Thoracic aorta (tissue), 2 donors: ENCODE measurements at places on chromosomes 2 and 18.

DNA sequence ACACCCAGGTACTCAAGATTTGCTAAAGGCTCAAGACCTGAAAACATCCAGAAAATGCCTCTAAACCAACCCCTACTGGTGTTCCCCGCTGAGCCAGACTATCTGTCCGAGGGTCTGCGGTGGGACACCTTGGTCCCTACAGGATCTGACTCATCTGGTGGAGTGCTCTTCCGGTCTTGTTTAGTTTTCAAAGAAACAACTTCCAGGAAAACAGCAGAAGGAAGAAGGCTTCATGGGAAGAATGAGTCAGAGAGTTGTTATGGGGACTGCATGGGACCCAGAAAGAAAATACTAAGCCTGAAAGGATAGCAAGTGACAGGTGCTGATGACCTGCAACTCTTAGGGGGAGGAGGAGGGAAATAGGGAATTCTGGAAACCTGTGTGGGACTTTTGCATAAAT is 41.3 kb downstream of the ZFP36L2 start:
- DNase-seq: no peak

DNA sequence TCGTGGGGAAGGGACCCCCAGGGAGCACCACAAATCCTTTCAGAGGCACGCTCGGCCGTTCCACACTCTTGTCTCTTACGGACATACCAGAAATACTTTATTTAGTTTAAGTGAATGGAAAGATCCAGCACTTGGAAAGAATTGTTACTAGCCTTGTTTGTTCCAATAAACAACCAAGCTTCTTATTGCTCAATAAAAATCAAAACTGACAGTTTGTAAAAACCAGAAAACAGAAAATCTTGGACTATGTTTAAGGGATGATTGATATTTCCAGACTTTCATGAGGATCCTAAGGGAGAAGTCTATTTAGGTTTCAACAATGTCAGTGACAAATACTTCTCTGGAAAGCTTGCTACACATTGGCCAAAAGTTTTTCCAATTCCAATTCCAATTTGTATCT is 31.6 kb upstream of the CCBE1 start:
- no peak for DNase-seq

DNA sequence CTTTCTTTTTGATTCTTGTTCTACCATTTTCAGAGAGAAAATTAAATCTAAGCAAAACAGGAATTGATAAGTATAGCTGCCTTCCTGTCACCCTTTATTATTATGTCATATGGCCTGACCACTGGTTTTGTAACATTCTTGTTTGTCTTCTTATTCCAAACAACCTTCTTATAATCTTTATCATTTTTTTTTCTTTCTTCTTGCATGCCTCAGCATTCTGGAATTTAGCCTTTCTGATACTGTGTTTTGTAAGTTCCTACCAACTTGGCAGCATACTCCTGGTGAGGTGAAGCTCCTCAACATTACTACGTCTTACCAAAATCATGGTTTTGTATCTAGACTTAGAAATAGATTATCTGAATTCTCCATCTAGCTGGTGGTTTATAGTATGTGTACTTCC is 199.2 kb downstream of the CAMKMT start:
- no peak for DNase-seq

DNA sequence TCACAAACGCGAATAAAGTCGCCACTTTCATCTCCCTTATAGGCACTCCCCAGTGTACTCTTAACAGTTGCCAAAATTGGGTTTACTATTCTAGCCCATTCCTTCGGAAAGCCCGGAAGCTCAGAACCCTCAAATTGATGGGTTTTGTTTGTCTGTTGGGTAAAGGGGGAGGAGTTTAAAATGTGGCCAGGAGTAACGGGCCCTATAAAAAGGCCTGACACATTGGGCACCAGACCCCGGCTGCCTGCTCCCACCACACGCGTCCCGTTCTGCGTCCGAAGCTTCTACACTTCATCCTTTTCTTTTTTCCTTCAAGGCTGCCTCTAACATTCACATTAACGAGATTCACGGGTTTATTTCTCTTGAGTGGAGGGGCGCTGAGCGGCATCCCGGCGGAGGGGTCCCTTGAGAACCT is 837 bp downstream of the NHEJ1 start:
- DNase-seq: no peak

DNA sequence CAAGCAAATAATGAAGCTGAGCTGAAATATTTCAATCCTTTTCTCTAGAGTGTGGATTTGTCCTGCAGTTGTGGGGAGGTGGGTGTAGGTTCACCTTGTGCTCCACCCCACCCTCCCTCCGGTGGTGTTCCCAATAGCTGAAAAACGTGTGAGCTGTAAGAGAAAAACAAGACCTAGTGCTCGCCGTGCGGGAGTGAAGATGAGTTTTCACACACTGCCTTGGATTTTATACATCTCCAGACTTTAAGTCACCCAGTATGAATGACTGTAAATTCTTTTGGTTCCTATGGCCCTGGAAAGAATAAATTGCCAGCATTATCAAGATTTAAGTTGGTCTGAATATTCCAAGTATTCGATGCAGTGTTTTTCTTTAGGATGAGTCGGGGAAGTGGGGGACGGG is 1.9 kb upstream of the SOX11 start:
- DNase-seq: no peak

GRCh38 chr2:212919238-212919637 is 232.2 kb downstream of the IKZF2 start:
- DNase-seq: no peak

DNA sequence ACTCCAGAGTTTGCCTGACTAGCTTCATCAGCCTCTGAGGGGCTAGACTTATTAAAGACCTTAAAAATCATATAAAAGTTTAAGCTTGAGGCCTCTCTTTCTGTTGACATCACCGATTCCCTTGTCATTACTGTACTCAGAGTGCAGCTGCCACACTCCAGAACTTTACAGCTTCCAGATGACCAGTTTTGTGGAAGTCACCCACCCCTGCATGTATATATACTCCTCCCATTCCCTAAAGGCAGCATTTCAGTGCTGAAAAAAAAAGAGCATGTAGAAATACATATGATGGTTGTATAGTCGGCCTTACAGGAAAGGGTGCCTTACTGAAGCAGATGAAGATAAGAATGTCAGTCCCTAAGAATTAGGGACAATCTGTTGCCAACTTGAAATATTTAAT is 117.3 kb downstream of the FEZ2 start:
- no peak for DNase-seq

GRCh38 chr2:33210626-33211025 is 263.9 kb downstream of the LTBP1 start:
- DNase-seq: peak; percentile 80

GRCh38 chr2:176405477-176405876 is 136.2 kb downstream of the MTX2 start:
- no peak for DNase-seq

- no peak for DNase-seq
Measured at GRCh38 chr2:37869771-37870170, 55.3 kb upstream of the RMDN2 start.

GRCh38 chr2:111946294-111947114 is 48.1 kb downstream of the MERTK start:
- peak; percentile 29 for DNase-seq

GRCh38 chr18:37577051-37577611 is 11.5 kb upstream of the CELF4 start:
- DNase-seq: no peak

DNA sequence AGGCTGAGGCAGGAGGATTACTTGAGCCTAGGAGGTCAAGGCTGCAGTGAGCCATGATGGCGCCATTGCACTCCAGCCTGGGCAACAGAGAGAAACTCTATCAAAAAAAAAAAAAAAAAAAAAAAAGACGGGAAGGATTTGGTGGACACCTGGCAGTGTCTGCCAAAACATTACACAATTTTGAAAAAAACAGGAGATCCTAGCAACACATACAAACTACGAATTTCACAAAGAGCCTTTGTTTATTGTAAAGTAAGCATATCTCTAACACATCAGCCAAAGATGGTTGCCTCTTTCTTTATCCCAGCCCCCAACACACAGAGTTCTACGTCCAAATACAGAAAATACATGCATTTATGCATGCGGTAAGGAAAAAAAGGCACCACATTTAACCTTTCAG is 7.6 kb downstream of the GPR45 start:
- no peak for DNase-seq

GRCh38 chr2:26650713-26651469 is 9.7 kb upstream of the CIB4 start:
- no peak for DNase-seq

DNA sequence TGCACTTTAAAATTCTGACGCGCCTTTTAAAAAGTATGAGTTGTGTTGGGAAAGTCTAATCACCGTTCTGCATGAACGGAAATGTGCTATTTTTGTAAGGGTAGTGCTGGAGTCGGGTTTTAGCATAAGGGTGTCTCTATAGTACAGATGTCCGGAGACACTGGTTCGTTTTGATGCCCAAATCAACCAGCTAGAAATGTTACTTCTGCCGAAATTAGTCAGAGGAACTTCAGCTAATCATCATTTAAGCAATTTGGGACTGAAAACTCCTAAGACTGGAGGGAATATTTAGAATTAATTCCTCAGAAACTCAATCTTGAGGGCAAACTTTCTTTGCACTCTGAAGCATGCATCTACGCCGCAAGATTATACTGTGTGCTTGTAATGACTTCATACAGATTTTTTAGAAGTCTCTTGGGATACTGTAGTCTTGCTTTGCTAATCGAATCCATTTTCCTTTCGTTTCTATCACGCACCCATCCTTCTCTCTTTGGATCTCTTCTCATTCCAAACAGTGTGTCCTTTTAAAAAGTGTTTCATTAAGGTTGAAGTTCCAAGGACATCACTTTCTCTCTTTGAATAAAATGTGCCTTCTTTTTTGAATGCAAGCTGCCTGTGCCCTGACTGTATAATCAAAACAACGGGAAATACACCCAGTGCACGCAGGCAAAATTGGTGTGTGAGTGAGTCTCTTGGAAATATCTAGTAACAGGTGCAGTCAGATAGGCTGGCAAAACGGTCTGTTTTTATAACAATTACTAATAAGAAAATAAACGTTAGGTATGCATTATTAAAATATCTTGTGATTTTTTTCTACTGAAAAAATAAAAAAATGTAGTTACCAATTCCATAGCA is 270.9 kb upstream of the TCF4 start:
- DNase-seq: no peak

DNA sequence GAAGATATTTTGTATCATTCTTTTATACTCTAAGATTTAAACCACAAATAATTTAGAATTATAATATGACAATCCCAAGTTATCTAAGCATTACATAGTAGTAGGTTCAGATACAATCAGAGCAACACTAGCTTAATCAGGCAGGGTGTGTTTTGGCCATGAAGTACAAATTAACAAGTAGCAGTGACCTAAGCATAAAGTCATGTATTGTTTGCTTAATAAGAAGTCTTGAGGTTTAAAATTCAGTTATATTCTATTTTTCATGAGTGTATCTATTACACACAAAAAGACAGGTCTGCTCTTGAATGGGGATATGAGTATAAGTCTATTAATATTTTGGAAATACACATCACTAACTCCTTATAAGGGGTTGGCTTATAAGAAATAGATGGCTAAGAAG is 39.9 kb downstream of the DYNAP start:
- DNase-seq: no peak

GRCh38 chr2:79235135-79235534 is 75.6 kb upstream of the REG3A start:
- DNase-seq: no peak

DNA sequence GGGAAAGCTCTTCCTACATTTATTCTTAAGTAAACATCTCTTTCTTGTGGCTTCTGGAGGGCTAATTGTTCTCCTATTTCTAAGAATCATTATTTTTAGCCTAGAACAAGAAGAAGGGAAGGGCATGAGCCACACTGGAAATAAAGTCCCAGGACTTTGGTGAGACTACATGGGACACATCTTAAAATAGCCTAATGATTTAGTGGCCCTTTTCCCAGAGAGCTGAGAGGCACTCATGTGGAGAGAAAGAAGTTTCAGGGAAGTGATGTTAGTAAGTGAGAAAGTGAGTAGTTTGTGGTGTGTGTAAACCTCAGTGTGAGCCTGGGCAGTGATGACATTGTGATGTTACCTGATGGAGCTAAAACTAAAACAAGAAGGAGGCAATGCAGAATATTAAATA is 14.6 kb downstream of the ITGA4 start:
- no peak for DNase-seq

GRCh38 chr2:5690718-5691220 is 1.4 kb upstream of the SOX11 start:
- DNase-seq: no peak

GRCh38 chr2:179440642-179441251 is 176.1 kb upstream of the SESTD1 start:
- DNase-seq: no peak

GRCh38 chr18:3251249-3251962 is 3.8 kb downstream of the MYL12A start:
- no peak for DNase-seq

GRCh38 chr18:59744271-59744721 is 47.1 kb upstream of the CCBE1 start:
- DNase-seq: no peak

DNA sequence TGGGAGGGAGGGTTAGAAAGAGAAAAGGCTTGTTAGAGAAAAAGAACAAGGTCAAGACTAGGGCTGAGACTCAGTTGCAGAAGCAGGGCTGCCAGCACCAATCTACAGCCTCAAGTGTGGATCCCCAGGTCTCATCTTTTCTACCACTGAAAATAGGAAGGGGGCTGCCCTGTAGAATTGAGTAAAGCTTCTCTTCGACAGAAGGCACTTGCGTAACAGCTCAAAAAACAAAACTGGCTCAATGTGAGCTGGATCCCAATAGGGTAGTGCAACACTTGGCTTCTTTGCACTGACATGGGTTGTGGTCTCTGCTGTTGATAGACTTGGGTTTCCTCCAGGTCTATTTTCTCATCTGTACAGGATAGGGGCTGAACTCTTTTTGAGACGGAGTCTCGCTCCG is 1.8 kb upstream of the MPV17 start:
- no peak for DNase-seq

- no peak for DNase-seq
Measured at GRCh38 chr2:144111437-144111836, 408.5 kb downstream of the ZEB2 start.

DNA sequence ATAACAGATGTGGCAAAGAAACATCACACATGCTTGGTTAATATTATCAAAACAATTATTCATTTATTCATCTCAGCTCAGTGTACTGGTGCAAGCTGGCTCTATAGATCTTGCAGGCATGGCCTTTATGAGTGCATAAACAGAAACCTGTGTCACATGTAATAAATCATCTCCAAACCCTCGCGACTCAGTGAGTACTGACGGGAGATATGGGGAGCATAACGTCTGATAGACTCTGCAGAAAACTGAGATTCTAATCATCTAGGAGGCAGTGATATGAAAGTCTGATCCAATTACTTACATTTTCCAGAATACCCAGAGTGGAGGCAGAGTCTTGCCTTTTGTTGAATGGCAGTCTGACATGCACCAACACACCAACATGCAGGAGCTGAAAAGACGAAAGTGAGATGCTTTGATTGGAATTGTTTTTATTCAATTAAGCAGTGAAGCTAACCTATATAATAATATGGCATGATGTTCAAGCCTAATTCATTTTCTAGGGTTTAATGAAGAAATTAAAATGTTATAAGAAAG is 416.8 kb downstream of the RNF144A start:
- DNase-seq: no peak

DNA sequence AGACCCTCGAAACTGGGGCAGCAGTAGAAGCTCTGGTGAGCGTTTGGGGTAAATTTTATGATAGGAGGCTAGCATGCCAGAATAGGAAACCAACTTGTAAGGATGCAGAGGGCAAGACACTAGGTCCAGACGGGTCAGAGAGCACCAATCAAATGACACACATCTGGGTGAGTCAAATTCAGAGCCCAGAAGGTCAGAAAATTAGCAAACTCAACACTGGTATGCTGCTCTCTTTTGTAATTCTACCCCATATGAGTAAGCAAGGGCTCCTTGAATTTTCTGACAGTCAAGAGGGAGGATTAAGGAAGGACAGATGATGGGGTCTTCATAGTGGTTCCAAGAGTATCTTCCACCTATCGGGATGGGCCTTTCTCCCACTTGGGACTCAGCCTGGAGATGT is 209.8 kb downstream of the BCL2 start:
- DNase-seq: no peak
